Progenitor cell of endocrine pancreas (in vitro differentiated cells): ENCODE measurements at places on chromosomes 6 and 20. TPM values are rescaled to one million over a fixed set of nuclear protein-coding genes. Genes with fewer than 3 reads are reported as not detected.
A peak's percentile ranks its signal among the peaks of the same experiment; 100 is the strongest.

DNA sequence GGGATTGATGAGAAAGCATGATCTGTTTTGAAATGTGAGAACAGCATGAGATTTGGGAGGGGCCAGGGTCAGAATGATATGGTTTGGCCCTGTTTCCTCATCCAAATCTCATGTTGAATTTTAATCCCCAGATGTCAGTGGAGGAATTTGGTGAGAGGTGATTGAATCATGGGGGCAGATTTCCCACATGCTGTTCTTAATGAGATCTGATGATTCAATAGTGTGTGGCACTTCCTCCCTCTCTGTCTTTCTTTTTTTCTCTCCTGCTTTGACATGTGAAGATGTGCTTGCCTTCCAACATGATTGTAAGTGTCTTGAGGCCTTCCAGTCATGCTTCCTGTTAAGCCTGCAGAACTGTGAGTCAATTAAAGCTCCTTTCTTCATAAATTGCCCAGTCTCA lies 1060.3 kb upstream of the CITED2 start:
- DNase-seq: no peak

DNA sequence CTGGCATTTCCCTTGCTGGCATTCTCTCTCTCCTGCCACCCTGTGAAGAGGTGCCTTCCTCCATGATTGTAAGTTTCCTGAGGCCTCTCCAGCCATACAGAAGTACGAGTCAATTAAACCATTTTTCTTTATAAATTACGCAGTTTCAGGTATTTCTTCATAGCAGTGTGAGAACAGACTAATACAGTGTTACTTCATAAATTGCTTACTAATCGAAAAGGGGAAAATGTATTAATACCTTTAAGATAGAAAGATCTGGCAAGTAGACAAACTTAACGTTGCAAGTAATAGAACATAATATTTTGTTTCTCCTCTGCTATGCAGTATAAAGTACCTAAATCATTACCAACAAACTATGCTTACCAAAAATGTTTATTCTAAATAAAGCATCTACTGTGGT lies 178.3 kb upstream of the LAMA2 start:
- no peak for DNase-seq

- no peak for DNase-seq
Observed at GRCh38 chr6:6366803-6367202, 46.3 kb upstream of the F13A1 start.

- no peak for DNase-seq
Observed at GRCh38 chr6:127341471-127342202, 1.8 kb downstream of the ECHDC1 start.

- DNase-seq: no peak
Observed at GRCh38 chr6:35071347-35071994, 69.7 kb downstream of the TCP11 start.

GRCh38 chr20:7038029-7038428 lies 270.5 kb downstream of the BMP2 start:
- no peak for DNase-seq

DNA sequence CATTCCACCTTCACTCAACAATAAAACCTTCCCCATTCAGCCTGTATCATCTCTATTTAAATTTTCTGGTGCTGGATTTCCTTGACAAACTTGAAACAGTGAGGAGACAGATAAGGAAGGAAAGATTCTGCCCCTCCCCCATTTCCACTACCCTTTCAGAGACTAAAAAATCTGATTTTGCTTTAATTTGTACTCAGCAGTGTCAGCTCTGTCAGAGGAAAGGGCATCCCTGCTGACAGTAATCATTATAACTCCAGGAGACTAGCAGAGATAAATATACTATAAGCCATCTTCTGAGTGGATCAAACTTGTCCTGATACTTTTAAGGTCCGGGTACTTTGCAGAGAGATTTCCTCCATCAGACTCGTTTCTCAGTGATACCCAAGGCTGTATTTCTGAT lies 155.6 kb downstream of the SAMD5 start:
- DNase-seq: no peak

GRCh38 chr20:23435626-23436539 lies 3.6 kb upstream of the CSTL1 start:
- no peak for DNase-seq

DNA sequence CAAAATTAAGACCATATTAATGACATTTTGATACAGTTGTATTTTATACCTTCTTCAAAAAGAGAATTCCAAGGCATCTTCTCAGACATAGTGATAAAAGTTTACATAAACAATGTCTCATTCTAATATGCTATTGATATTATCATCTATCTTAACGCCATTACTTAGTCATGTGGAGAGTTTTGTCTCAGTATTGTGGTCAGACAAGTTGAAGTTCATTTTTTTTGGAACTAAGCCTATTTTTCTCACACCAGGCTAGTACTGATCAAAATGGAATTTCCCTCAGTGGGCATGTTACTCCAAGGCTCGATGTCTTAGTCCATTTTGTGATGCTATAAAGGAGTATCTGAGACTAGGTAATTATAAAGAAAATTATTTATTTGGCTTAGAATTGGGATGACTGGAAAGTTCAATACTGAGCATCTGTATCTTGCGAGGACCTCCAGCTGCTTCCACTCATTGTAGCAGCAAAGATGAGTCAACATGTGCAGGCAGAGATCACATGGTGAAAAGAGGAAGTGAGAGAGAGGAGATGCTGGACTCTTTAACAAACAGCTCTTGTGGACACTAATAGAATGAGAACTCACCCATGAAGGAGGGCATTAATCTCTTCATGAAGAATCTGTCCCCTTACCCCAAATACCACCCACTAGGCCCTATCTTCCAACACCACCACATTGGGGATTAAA lies 825.5 kb upstream of the MANEA start:
- DNase-seq: no peak

GRCh38 chr6:139863346-139863745 lies 488.9 kb upstream of the CITED2 start:
- DNase-seq: no peak

- DNase-seq: no peak
Observed at GRCh38 chr6:134235937-134236751, 81.8 kb downstream of the SGK1 start.

DNA sequence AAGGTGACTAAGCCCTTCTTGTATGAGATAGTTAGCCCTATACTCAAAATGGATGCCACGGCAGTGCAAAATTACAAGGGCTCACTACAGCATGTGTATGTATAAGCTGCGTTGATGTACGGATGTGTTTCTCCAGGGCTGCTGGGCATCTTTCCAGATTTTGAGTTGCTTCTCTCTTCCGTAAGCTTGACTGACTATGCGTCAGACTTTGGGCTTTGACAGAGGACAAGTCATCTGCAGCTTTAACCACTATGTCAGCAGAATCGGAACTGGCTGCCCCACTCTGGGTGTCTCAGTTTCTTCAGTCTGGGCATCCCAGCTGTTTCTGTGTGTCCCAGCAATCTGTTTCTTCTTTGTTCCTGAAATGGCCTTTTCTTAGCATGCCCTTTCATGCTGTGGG lies 241.6 kb downstream of the BTBD3 start:
- no peak for DNase-seq

DNA sequence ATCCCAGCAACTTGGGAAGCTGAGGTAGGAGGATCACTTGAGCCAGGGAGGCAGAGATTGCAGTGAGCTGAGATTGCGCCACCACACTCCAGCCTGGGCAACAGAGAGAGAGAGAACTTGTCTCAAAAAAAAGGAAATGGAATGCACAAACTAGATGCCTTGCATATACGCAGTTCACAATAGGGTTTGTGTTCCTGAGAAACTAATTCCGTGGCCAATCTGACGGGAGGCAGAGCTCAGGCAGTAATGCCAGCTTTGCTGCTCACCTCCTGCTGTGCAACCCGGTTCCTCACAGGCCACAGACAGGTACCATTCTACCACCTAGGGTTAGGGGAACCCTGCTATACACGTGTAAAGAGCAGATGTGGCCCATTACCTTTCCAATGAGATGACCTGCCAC lies 1.4 kb downstream of the CDK5RAP1 start:
- DNase-seq: no peak

GRCh38 chr20:13858439-13858838 lies 73.6 kb downstream of the NDUFAF5 start:
- no peak for DNase-seq

DNA sequence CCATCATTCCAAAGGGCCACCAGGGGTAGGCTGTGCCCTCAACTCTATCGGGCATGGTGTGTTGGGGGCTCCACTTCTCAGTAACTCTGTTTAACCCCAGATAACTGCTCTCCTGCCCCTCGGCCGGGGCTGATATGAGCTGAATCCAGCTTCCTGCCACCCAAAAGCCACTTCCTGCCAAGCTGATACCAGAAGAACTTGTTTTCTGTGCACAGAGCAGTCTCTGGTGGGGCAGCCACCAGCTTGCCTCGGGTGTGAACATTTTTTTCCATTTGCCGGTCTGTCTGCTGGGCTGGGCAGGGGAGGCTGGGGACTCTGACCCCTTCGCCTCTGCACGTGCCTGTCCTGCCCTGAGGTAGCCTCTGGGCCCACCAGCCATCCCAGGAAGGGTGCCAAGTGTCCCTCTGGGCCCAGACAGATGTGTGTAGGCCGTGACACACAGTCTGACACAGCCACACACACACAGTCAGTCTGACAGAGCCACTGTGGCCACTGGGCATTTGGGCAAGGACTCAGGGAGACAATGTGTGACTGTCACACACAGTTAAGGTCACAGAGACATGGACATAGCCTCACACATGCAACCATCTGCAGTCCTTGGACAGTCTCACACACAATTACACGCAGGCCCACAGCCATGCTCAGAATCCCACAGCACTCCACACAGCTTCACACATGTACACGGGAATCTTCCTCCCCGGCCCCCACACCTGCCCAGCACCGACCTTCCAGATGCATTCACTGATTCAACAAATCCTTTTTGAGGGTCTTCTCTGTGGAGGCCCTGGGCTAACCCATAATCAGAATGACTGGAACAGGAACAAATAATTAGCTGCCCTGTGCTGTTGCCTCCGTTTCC lies 45.1 kb downstream of the NOL4L start:
- no peak for DNase-seq

DNA sequence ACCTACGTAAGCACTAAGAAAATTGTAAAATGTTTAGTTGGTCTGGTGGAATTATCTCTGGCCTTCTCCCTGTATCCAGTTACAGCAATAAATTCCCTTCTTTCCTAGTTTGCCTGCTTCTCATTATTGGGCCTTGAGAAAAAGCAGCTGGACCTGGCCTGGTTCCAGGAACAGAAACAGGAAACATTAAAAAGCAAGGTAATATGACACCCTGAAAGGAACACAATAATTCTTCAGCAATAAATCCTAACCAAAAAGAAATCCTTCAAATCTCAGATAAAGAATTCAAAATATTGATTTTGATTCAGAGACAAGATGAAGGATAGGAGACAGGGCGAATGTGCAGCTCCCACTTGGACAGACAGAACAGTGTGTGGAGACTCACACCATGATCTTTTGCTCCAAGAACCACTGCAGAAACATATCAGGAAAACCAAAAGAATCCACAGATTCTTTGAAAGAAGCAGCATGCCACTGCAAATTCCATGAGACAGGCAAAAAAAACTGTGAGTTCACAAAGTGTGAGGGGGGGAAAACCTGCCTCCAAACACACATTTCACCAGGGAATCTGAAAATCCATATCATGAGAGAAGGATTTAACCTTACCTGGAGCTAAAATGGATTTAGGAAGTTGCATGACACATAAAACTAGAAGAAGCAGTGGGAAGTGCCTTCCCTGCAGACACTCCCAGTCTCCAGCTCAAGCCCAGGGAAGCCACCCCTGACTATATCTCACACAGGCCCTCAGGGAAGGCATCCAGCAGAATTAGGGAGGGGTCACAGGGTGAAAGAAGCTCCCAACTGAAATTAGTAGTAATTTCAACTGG lies 28.9 kb downstream of the TREM1 start:
- no peak for DNase-seq

GRCh38 chr6:131476362-131476761 lies 96.7 kb upstream of the ARG1 start:
- DNase-seq: no peak

- no peak for DNase-seq
Observed at GRCh38 chr20:17966432-17967310, 1.9 kb downstream of the SNX5 start.

- DNase-seq: no peak
Observed at GRCh38 chr20:35151736-35152135, 4.6 kb upstream of the EDEM2 start.

- peak; percentile 29 for DNase-seq
Observed at GRCh38 chr6:117449549-117450439, 24.1 kb upstream of the ROS1 start.

GRCh38 chr20:1651268-1652058 lies 6.1 kb downstream of the SIRPG start:
- no peak for DNase-seq

- no peak for DNase-seq
Observed at GRCh38 chr6:168238159-168238909, 81.2 kb downstream of the DACT2 start.

- DNase-seq: no peak
Observed at GRCh38 chr6:24051942-24052589, 73.9 kb upstream of the NRSN1 start.

DNA sequence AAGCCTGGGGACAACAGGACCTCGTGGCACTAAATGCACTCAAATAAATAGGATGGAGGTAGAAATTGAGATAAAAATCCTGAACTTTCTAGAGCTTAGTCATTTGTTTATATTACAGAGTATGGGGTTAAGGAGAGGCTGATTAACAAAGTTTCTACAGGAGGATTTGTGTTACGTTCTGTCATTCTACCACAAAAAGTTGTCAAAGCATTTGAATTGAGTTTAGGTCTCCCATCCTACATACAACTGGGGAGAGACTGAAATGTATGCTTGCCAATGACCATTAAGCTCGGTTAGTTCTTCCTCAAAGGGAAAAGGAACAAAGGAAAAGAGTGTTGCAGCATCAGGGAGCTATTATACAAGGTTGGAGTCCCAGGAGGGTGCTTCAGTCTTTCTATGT lies 597.9 kb downstream of the COL12A1 start:
- DNase-seq: no peak

DNA sequence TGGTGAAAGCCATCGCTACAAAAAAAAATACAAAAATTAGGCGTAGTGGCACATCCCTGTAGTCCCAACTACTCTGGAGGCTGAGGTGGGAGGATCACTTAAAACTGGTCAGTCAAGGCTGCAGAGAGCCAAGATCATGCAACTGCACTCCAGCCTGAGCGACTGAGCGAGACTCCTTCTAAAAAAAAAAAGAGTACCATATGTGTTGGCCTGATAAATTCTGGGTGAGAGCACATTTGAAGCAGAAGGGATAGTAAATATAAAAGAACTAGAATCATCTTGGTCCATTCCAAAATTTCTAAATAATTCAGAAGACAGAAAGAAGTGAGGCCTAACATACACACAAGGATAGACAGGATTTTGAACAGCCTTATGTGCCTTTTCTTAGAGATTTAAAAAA lies 2.2 kb downstream of the IBTK start:
- DNase-seq: no peak

GRCh38 chr6:153150371-153150751 lies 19.3 kb upstream of the RGS17 start:
- DNase-seq: no peak

- peak; percentile 23 for DNase-seq
Observed at GRCh38 chr20:40160097-40160550, 528.9 kb downstream of the MAFB start.

RNASET2 gene
- total RNA-seq: 27.9 and 29.8 TPM in 2 replicates

RUNX2 gene
- 0.46 and 0.75 TPM in 2 replicates for total RNA-seq

ABHD16B gene
- not detected in 2 replicates for total RNA-seq

TMEM200A gene
- 13.0 and 13.6 TPM in 2 replicates for total RNA-seq

TSPO2 gene
- total RNA-seq: not detected in 2 replicates

PPIL6 gene
- total RNA-seq: 7.0 and 7.9 TPM in 2 replicates

C20orf141 gene
- total RNA-seq: not detected in 2 replicates

ADGRF1 gene
- 0.12 and 0.93 TPM in 2 replicates for total RNA-seq
